ENCODE measurements at places on chromosomes 1 and 21.

DNA sequence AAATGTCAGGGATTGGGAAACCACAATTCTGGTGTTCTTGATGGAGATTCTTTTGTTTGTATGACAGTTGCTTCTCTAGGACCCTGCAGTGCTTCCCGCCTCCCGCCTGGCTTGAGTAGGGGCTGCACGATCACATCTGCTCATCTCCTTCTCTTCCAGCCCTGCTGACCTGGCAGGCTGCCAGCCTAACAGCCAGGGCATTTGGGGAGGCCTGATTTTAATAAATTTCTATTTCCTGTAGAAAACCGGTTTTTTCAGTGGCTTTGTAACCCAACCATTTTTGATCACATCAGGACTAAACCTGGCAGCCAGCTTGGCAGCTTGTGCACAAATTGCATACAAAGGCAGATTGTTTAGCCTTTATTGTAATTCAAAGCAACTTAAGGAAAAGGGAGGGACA lies 78.9 kb downstream of the UBE2U start:
- no peak for DNase-seq

DNA sequence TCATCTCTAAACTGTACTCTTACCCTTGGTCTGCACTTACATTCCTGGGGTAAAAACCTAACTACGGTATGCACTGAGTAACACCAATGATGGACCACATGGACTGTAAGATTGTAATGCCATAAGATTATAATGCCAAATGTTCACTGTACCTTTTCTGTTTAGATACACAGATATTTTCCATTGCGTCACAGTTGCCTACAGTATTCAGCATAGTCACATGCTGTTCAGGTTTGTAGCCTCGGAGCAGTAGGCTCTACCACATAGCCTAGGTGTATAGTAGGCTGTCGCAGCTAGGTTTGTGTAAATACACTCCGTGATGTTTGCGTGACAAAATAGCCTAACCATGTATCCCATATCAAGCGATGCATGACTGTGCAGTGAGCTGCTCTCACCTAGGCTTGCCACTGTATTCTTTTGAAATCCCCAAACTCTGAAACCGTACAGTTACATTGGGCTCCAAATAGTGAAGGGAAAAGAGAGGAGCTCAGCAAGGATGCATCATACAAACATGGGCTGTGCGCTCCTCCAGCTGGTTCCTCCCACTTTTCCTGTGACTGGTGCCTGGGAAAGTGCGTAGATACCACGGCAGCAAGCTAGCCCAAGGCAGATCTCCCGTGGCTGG lies 35.2 kb downstream of the CFAP57 start:
- peak; percentile 80 for DNase-seq

GRCh38 chr1:72579629-72580028 lies 297.3 kb upstream of the NEGR1 start:
- DNase-seq: no peak

DNA sequence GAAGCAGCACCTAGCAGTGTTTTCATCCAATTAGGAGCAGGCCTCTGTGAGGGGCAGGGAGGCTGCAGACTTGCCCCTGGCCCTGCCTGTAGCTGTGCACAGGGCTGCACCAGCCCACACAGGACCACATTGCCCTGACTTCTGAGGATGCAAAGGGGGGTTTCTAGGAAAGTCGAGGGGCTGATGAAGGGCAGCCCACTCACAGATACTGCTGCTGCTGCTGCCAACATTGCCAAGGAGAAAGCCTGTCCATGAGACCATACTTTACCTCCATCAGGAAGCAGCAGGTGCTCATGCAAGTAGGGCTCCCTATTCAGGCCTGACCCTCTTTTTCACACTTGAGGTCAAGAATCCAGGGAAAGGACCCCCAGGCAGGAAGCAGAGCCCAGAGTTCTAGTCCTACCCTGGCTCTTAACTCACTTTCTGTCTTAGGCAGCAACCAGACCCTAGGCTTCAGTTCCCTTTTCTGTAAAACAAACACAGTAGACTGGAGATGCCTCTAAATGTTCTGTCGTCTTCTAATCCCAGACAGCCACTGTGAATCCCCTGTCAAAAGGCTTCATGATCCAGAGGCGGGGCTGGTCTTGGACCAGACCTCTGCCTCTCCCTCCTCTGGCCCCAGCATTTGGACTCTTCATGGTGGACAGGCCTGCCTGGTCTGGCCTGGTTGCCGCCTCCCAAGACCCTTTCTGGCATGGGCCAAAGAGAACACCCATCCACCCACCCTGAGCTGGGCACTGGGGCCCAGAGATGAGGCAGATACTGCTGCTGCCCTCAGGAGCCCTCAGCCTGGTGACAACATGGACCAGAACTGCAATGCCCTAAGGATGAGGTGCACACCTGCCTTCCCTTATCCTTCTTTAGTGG lies 120.2 kb downstream of the GLIS1 start:
- DNase-seq: no peak

GRCh38 chr1:149966405-149966804 lies 29.7 kb upstream of the MTMR11 start:
- DNase-seq: peak; percentile 32

DNA sequence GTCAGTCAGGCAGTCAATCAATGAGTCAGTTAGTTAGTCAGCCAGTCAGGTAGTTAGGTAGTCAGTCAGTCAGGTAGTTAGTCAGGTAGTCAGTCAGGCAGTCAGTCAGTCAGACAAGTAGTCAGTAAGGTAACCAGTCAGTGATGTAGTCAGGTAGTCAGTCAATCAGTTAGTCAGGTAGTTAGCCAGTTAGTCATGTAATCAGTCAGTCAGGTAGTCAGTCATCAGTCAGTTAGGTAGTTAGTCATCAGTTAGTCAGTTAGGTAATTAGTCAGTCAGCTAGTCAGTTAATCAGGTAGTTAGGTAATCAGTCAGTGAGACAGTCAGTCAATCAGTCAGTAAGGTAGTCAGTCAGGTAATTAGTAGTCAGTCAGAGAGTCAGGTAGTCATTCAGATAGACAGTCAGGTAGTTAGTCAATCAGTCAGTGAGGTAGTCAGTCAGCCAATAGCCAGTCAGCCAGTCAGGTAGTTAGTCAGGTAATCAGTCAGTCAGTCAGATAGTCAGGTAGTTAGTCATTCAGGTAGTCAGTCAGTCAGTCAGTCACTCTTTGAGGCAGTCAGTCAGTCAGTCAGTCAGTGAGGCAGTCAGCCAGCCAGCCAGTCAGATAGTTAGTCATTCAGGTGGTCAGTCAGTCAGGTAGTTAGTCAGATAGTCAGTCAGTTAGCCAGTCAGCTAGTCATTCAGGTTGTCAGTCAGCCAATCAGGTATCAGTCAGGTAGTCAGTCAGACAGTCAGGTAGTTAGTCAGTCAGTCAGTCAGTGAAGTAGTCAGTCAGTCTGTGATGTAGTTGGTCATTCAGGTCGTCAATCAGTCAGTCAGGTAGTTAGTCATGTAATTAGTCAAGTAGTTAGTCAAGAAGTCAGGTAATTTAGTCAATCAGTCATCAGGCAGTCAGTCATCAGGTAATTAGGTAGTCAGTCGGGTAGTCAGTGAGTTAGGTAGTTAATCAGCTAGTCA lies 15.3 kb downstream of the KRTAP10-1 start:
- DNase-seq: no peak

- peak; percentile 77 for DNase-seq
Observed at GRCh38 chr1:201771466-201771865, 57.5 kb upstream of the IPO9 start.

DNA sequence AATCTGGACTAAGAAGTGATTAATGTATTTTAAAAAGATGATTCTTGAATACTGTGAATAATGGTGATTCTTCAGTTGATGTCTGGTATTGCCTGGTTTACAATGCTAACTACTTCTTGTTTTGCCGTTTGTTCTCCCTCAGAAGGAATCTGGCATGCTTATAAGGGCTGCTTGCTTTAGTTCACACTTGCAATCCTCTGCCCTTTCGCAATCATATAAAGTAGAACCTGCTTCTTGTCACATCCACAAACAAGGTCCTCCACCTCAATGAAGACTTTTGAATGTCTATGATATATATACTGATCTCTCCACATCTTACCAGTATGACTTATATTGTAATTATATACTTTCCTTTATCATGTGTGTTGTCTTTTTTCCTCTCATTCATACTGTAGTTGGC lies 92.6 kb downstream of the ADGRL4 start:
- DNase-seq: no peak
